SK-N-SH treated with all-trans-retinoic acid at 6 μM for 48 hours (cell line): ENCODE measurements at places on chromosomes 12 and 14.

- peak; percentile 89 for ATAC-seq
Measured at GRCh38 chr14:89767861-89768268, 186.7 kb downstream of the EFCAB11 start.

GRCh38 chr12:121467638-121468498, 68.0 kb downstream of the RNF34 start:
- peak; percentile 38 for ATAC-seq

DNA sequence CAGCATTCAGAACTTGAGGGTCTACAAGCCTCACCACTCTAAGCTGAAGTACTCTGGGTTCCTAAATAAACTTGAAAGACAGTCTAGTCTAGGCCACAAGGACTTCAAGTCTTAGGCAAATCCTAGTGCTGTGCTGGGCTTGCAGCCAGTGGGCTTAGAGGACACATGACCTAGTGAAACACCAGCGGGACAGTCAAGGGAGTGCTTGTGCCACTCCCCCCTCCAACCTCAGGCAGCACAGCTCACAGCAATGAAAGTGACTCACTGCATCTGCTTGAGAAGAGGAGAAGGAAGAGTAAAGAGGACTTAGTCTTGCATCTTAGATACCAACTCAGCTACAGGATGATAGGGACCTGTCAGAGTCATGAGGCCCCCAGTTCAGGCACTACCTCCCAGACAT, 438.1 kb downstream of the IPO8 start:
- no peak for ATAC-seq

DNA sequence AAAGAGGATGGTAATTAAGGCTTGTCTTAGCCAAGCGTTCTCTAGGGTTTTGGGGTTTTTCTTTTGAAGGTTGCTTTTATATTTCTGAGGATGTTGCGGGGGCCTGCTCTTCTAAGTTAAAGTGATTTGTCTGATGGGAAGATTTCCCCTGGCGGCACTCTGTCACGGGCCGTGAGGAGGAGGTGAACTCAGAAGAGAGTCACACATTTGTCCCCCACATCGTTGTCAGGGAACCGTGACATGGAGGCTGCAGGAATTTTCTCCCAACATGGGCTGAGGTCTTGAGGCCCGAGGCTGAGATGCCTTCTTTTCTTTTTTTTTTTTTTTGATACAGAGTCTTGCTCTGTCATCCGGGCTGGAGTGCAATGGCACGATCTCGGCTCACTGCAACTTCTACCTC, 71.5 kb downstream of the ADGRD1 start:
- ATAC-seq, result no peak

DNA sequence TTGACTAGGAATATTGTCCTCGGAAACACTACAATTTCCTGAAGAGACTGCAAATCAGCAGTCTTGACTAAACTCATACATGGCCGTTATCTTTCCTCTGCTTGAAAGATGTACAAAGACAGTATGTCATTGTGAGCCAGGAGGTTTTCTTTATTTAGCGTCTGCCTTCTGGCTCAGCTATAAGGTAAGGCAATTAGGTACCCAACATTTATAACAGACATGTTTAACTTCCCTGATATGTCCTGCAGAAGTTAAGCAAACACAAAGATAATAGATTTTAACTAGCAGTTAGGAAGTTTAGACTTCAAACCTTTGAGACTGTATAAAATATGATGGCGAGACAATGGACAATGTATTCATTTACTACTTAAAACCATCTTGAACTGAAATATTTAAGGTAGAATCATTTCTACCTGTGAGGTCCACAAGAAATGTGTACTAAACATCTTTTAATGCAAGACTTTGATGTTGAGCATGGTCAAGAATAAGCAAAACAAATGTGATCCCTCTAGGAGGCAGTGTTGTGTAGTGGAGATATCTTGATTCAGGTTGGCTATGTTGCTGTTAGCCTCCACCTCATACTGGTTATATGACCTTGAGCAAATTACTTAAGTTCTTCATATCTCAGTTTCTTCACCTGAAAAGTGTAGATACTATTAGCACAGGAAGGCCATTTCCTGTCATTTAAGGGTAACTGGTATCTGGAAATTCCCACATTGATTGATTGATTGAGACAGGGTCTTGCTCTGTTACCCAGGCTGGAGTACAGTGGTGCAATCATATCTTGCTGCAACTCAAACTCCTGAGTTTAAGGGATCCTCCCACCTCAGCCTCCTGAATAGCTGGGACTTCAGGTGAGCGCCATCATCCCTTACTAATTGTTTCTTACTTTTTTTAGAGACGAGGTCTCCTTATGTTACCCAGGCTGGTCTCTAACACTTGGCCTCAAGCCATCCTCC, 96.3 kb upstream of the EEA1 start:
- peak; percentile 97 for ATAC-seq

DNA sequence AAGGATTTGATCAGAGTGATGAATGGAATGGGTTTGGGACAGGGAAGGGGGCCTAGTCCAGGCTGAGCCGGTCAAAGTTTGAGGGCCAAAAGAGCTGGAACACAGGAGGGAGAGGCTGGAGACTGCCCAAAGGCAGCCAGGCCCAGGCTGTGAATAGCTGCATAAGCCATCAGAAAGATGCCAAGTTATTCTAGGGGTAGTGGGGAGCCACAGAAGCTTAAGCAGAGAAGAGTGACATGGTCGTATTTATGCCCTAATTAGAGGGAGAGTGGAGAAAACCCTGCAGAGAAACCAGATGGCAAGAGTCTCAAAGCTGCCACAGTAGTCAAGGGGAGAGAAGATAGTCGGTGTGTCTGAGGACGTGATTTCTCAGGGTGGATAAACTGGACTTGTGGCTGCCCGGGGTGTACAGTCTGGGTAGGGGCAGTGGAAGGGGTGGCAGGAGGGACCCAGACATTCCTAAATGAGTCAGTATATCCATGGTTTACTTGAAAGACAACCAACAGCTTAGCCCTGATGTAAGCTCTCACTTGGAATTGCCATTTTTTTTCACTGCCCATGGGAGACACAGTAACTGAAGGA, 99.2 kb downstream of the PRICKLE1 start:
- no peak for ATAC-seq

GRCh38 chr14:79043194-79043889, 873.2 kb downstream of the NRXN3 start:
- no peak for ATAC-seq

DNA sequence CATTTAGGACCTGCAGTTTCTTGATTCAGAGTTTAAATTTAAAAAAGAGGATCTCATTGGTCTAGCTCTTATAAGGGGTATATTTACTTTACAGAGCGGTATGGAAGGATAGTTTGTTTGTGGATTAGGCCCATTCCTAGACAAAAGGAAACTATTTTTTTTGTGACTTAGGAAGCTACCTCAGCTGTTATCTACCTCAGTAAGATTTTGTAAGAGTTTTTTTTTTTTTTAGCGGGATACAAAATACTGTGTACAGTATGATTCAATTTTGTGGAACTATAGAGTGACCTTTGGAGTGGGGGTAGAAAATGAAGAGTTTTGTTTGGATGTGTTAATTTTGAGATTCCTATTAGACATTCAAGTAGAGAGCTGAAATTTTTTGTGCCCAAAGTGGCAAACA, 104.6 kb upstream of the ATF1 start:
- ATAC-seq, result no peak

DNA sequence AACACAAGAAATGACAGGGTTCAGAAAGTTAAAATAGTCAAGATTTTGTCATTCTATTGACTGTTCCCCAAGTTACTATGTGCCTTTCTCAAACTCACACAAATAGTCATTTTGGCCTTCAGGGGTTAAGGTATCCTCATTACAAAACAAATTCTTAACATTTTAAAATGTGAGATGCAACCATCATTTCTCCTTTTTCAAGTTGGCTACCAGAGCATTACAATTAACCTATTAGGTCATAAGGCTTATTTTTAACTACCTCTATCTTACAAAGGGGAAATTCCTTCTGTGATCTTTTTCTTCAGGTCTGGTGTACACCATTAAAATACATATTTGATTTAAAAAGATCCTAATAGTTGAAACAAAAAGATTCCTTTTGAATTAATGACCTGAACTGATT, 61.2 kb downstream of the SLC38A1 start:
- no peak for ATAC-seq

DNA sequence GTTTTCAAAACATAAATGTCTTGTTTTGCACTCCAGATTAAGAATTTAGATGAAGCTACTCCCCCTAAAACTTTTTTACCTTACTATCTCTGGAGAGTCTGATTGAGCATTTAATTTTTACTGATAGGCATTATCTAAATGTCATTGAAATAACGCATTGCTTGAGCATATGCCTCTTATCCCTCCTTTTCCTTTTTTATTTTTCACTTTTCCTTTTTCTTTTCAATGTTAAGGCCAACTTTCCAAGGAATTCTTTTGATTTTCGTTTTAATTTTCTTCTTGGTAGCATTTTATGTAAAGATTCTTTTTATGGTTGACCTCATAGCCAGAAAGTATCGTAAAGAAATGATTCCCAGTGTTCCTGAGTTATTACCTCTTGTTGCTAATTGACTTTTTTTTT, 2.9 kb downstream of the SRP54 start:
- ATAC-seq, result no peak

DNA sequence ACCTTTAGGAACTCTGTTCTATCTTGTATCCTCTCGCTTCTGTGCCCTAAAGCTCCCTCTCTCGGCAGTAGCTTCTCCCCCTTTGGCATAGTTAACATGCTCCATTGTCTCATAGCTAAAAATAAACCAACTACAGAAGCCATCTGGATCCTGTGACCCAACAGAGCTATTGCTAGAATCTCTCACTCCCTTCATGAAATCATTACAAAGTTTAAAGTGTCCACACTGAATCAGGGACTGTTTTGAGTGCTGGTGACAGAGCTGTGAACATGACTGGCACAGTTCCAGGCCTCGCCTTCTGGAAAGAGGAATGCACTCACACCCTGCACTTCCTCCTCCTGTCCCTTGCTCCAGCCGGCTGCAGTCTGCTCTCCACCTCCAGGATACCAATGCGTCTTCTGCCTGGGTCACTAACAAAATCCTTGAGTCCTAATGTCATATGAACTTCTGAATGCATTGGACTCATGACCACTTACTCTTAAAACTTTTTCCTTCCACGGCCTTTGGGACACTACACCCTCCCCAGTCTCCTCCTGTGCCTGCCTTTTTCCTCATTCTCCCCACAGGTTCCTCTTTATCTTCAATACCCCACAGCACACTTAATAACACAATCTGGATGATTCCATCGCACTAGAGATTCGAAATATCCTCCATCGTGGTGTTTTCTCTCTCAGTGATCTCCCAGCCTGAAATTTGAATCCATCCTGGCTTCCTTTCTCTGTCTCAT, 13.2 kb downstream of the PLBD1 start:
- no peak for ATAC-seq

GRCh38 chr14:92783813-92784431, 10.2 kb upstream of the GOLGA5 start:
- ATAC-seq, result peak; percentile 87

GRCh38 chr12:11705010-11705409, 55.5 kb downstream of the ETV6 start:
- ATAC-seq, result peak; percentile 68

DNA sequence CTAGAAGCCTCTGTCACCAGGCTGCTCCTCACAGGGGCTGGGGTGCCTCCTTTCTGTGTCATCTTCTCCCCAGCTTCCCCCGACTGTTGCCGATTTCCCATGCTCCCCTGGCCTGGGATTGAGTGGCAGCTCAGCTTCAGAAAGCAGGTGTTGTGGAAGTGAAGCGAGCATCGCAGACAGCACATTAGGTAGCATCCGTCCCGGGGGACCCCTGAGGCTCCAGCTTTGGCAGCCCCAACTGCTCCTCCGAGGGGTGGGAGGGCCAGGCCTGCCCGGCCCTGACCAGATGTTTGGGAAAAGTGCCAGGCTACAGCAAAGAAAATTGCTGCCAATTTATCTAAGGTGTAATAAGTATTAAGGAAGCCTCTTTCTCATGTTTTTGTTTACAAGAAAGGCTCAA, 1045.6 kb downstream of the BCL11B start:
- ATAC-seq, result no peak

DNA sequence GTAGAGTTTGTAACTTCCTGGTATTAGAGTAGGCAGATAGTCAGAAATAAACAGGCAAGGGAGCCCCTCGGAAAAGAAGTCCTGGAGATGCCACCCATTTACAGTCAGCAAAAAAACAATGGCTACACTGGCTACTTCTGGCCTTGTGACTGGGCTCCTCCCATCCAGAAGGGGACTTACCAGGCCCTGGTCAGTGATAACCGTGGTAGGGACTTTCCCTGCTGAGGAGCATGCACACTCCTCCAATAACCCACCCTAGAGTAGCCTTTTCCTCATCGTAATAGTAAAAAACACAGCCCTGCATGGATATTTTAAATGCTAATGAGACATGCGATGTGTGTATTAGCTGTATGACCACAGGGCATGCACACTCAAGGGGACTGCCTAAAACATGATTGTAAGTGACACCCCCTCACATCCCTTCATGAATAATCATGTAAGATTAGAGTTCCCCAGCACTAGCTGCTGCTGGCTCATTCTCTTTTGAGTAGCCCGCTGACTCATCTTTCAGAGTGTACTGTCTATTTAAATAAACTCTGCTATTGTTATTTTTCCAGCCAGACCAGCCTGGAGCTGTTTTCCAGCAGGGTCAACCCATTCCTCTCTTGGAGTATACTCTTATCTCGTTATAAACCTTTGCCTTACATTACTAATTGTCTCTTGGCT, 413.8 kb upstream of the TMTC1 start:
- no peak for ATAC-seq

DNA sequence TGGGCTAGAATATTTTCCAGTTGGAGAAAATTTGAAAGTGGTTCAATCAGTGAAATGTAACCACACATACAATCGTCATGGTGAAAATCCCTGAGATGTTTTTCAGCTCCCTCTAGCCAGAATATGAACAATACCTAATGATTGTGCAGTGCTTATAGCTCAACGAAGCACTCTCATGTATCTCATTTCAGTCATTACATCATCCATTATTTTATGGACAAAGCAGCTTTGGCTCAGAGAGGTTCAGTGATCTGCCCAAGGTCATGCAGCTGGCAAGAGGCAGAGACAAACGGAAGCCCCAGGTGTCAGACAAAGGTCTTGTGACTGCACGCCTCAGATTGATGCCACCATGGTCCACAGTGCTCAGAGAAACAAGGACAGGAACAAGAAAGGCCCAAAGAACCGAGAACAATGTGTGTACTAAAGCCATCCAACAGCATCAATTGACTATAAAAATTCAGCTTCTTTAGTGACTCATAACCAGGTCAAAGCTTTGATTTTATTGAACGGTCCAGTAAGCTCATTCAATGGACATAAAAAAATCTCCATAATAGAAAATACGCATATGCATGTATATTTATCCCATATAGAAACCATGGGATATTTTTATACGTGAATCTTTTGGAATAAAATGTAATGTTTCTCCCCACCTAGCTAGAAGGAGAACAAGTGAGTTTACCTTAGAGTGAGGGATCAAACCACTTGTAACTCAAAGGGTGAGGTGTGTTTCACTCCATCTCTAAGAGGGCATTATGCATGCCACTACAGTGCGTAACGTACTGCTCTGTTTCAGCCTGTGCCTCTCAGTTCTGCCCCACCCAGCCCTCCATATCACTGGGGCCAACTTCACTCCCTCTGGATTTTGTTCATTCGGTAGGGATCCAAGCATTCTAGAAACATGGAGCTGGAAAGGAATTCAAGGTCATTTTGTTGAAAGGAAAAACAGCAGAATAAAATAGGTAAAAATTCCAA, 141.8 kb downstream of the GRIN2B start:
- ATAC-seq, result no peak
